ENCODE measurements at places on chromosomes 6 and 20. TPM values are rescaled to one million over a fixed set of nuclear protein-coding genes. Genes with fewer than 3 reads are reported as not detected.
A peak's percentile ranks its signal among the peaks of the same experiment; 100 is the strongest.

DNA sequence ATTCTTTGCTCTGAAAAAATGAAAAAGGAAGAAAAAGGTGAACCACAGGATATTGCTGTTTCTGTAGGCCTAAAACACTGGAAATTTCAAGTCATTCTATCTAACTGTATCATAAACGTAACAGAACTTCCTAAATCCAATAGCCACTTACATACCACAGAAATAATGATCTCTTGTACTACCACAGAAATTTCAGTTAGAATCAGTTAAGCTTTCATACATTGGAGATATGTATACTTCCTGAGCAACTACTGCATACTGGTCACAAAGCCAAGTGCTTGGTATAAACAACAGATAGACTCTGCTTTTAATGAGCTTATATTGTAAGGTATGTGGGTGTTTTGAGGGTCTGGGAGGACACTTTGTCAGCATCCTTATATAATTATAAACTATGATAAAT lies 38.6 kb downstream of the VTA1 start:
- DNase-seq, result no peak

DNA sequence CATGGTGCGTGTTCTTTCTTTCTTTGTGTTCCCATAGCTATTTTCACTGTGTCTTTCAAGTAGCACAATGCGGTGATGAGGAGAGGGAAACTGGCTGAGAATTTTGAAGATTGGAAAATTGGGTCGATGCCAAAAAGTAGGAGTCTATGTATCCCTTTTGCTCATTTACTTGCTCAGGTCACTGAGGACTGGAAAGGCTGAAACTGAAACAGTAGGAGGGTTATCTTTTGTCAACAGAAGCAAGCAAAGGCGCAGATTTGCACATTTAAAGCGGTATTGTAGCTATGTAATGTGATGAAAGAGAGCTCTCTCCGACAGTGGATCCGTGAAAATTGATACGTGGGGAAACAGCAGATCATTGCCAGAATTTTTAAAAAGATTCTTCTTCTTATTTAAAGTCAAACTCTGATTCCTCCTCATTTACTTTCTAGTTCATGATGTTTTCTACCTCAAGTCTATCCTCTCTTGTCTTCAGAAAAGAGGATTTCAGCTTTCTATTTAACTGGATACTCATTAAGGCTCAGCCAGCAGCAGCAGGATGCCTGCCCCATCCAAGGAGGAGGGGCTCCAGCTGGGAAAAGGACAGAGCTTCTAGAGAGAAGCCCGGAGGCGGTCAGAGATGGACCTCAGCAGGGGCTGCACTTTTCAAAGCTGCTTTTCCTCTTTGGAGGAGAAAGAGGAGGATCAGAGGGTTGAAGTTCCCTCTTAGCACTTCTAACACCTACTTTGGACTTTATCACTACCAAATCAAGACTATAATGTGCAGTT lies 15.9 kb upstream of the FYN start:
- DNase-seq, result no peak

GRCh38 chr6:97026298-97026697 lies 101.8 kb downstream of the KLHL32 start:
- DNase-seq, result no peak

DNA sequence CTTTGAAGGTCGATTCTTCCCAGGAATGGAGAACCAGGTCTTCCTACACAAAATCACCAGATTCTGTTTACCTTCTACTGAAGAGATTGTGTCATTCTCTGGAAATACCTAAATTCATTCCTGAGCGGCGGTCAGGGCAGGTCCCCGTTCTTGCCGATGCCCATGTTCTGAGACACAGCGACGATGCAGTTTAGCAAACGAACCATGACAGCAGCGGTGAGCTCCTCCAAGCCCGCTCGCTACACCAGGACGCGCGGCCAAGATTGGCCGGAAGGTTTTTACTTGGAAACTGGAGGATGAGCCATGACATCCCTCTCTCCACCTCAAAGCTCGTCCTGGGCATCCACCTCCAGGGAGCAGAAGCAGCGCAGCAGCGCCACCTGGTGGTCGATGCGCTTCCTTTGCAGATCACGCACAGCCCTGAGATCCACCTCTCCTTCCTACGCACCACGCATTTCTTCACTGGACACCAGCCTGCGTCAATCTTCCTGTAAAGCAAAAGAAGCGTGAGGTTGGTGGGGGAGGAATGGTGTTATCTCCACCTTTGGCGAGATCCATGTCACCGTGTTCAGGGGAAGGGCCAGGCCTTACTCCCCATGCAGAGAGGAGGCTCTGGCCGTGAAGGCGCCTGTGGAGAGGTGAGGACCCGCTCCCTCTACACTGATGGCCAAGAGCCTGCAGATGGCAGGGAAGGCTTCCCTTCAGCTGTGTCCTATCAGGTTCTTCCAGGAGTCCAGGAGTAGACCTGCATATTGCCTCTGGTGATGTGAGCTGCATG lies 9.9 kb upstream of the HLA-B start:
- peak; percentile 89 for DNase-seq

DNA sequence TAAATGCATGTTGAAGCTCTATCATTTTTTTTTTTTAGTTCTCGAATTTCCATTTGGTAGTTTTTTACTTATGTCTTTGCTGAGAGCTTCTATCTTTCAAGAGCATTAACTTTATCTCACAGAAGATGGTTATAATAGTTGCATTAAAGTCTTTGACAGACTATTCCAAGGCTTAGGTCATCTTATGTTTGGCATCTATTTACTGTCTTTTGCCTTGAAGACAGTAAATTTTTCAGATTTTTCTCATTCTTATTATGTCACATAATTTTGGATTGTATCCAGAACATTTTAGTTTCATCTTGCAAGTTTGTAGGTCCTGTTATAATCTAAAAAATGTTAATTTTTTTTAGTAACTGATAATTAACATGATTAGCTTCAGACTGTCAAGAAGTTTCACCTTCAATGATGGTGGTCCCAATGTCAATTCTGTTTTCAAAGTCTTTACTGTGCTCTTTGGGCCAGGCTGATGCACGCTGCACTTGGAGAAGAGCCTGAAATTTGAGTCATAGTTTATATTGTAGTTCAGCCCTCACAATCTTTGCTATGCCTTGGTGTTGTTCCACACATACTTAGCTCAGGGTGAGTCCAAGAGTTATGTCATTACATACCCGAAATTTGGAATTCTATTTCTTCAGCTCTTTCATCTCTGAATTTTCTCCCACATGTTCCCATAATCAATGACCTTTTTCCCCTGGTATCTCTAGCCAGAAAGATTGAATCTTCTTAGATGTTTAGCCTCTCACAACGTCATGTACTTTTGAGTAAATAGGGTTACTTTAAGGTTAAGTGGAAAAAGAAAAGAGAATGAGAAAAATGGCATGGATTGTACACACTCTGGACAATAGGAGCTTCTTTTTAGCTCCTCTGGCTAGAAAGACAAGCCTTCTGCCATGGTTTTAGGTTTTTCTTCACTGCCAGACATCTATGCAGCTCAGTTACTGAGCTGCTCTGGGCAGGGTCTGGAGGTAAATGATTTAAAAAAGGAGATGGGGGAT lies 110.3 kb upstream of the BTBD3 start:
- no peak for DNase-seq

GRCh38 chr6:78629154-78629721 lies 238.1 kb upstream of the IRAK1BP1 start:
- DNase-seq, result no peak

- no peak for DNase-seq
These were observed 7.9 kb upstream of the OSER1 start for GRCh38 chr20:44218446-44218845.

GRCh38 chr6:166439366-166440091 lies 56.8 kb upstream of the MPC1 start:
- DNase-seq, result no peak

DNA sequence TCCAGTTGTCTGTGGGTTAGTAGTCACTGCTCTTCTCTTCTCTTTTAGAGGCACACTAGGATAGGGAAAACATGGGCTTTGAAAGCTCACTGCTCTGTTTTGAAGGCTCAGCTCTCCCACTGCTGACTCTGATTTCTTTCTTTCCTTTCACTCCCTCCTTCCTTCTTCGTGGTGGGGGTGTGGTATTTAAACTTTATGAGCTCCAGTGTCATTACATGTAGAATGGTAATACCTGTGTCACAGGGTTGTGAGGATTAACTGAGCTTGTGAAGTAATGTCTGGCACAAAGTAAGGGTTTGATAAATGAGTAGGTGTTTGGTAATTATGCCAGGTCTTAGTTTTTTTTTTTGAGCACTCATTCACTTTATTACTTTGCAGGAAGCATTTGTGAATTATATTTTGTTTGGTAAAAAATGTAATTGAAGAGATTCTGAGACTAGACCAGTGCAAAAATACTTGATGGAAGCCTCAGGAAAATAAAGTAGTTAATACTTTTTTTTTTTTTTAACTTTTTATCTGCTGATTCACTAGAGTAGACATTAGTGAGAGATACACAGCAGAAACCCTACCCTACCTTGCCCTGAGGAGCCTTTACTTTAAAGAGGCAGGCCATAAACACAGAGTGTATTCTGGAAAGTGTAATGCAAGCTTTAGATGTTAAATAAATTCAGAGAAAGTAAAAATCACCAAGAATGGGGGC lies 17.3 kb downstream of the SMAP1 start:
- DNase-seq, result no peak

- no peak for DNase-seq
These were observed 22.2 kb upstream of the SCML4 start for GRCh38 chr6:107846262-107846795.

GRCh38 chr20:51832276-51832675 lies 30.0 kb upstream of the SALL4 start:
- no peak for DNase-seq

GRCh38 chr20:8471465-8471864 lies 339.4 kb downstream of the PLCB1 start:
- DNase-seq, result no peak

DNA sequence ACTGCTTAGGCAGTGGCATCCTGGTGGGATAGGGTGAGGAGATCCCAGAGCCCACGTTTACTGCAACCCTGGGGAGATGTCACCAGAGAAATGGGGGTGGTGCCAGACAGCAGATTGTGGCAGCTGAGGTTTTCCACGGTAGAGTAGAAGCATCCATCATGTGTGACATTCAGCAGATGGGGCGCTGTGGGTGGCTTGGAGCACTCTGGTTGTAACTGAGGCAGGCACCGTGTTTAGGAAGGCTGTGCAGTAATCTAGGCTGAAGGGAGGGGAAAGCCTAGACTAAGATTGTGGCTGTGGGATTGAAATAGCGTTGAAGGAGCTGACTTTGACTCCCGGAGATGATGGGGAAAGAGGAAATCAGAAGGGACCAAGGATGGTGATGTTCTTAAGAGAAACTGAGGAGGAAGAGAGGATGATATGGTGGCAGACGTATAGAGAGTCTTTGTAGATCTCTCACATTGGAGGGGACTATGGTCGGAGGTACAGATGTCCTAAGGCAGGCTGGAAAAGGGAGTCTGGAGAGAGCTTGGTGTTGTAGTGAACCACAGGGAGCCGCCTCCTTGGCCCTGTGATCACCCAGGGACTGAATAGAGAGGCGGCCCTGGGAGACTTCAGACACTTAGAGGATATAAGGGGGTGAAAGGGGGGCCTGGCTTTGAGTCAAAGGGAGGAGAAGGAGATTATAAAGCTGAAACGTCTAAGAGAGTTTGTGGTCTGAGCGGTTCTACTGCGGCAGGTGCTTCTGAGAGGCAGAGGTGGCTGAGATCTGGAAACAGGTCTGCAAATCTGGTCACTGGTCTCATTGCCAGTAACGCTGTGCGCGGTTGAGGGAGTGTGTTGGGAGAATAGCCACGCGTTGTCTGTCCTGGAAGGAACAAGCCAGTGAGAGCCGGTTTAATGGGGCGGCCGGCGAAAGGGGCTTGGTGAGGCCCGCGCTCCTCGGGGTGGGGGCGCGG lies 792 bp upstream of the MICA start:
- DNase-seq, result peak; percentile 30

DNA sequence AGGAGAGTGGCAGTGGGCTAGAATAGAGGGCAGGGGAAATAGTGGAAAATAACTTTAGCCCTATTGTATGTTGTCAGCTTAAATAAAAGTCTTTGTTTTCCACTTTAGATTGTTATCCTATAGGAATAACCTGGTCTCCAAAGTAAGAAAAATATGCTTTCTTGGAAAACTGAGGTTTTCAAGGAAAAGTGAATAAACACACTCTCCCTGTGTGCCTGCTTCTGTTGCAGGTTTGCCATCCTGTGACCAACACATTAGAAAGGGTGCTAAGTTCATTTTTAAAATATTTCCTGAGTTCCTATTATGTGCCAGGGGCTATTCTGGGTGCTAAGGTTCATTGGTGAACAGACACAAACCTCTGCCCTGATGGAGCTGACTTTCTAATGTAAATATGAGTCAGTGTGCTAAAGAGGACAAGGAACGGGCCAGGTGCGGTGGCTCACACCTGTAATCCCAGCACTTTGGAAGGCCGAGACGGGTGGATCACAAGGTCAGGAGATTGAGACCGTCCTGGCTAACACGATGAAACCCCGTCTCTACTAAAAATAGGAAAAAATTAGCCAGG lies 23.5 kb downstream of the BICRAL start:
- DNase-seq, result no peak

DNA sequence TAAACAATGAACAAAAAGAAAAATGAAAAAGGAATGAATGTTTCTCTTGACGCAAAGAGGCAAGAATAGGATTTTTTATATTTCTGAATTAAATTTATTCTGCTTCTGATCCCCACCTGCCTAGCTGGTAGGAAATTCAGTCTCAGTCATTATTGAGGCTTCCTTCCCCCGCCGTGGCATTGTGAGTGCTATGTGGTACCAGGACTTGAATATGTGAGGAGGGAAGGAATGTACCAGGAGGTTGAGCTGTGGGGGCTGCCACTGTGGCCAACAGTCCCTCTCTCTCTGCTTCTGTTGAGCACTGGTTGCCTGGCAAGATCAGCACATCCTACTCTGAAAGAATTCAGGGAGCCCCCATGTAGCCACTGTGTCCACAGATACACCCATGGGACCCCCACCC lies 368.1 kb upstream of the JARID2 start:
- no peak for DNase-seq

GRCh38 chr6:48490658-48491057 lies 379.7 kb upstream of the PTCHD4 start:
- DNase-seq, result no peak

GRCh38 chr20:20513720-20514119 lies 145.8 kb downstream of the INSM1 start:
- DNase-seq, result no peak

DNA sequence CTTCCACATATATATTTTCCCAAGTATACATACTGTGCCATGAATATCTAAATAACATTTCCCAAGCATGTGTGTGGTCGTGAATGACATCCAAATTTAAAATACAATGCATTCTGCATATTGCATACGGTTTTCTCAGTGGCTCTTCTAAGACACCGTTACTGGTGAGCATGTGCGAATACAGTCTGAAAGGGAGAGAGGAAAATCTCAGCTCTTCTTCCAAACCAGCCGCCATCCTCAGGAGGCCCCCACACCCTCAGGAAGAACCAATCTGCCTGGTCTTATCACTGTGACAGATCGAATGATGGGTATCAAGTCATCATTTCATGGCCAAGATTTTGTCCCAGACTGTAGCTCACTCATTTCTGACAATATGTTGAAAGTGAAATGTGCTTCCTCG lies 50.7 kb downstream of the ADAT2 start:
- DNase-seq, result no peak

Gene KIF25
- not detected for total RNA-seq

Gene SRSF12
- 1.8 TPM for total RNA-seq

Gene LY6G5B
- 8.5 TPM for total RNA-seq

Gene HRH3
- total RNA-seq, result not detected

Gene PHF1
- 72.8 TPM for total RNA-seq

Gene WFDC5
- total RNA-seq, result not detected

Gene SLCO4A1
- total RNA-seq, result 15.4 TPM

Gene MCCD1
- not detected for total RNA-seq

Gene RIPPLY2
- total RNA-seq, result not detected

Gene NKAPL
- total RNA-seq, result 2.3 TPM

Gene COL9A1
- total RNA-seq, result not detected

Gene PBOV1
- not detected for total RNA-seq

Gene ABHD16B
- total RNA-seq, result not detected
